ENCODE measurements at places on chromosomes 1 and 21.
A peak's percentile ranks its signal among the peaks of the same experiment; 100 is the strongest.

DNA sequence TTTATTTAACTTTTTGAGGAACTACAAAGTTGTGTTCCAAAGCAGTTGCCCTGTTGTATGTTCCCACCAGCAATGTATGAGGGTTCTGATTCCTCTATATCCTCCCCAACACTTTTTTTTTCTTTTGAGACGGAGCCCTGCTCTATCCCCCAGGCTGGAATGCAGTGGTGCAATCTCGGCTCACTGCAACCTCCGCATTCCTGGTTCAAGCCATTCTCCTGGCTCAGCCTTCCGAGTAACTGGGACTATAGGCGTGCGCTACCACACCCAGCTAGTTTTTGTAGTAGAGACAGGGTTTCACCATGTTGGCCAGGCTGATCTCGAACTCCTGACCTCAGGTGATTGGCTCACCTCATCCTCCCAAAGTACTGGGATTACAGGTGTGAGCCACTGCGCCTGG lies 60.4 kb upstream of the ENAH start:
- no peak for DNase-seq

GRCh38 chr1:29684141-29684540 lies 447.8 kb downstream of the PTPRU start:
- DNase-seq, result no peak

- DNase-seq, result no peak
Measured at GRCh38 chr21:41098076-41098475, 69.9 kb upstream of the BACE2 start.

DNA sequence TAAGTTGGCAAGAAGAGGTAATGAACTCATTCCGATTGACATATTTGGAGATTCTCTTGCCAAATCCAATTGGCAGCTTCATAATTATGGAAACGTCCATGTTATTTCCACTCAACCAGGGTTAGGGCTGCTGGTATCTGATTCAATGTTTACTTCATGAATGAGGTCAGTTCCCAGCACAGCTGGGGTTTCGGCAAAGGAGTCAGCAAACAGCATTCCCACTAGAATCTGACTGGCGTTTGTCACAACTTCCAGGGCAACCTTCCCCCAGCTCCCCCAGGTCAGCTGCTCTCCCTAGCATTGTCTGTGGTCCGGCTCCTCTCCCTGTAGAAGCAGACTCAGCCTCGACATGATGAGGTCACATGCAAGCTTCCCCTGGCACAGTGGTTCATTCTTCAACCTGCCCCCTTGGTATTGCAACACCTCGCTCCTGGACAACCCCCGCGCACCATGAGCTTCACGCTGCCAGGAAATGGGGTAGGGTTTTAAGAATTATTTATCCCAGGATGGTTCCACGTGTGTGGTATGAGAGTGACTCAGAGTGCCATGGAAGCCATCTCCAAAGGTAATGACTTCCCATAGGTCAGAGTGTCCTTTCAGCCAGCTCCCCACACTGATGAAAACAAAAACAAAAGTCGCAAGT lies 100.7 kb upstream of the SLC25A33 start:
- DNase-seq, result no peak

GRCh38 chr1:2477309-2477708 lies 1.2 kb downstream of the PLCH2 start:
- DNase-seq, result no peak

DNA sequence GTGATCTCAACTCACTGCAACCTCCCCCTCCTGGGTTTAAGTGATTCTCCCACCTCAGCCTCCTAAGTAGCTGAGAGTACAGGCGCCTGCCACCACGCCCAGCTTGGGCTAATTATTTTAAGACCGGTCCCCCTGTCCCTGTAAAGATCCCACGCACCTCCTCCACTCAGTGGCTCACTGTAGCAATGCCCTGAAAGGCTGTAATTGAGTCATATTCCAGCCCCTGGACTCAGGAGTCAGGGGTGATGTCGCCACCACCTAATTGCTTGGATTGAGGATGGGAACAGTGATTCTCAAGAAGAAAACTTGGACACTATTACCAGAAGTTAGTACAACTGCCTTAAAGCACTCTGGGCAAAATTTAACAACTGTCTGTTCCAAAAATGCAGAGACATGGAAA lies 3.1 kb upstream of the EDARADD start:
- DNase-seq, result no peak

- DNase-seq, result no peak
Measured at GRCh38 chr1:94468708-94469107, 50.5 kb downstream of the ABCD3 start.

GRCh38 chr1:5507340-5507739 lies 484.9 kb downstream of the NPHP4 start:
- DNase-seq, result no peak

GRCh38 chr1:67336157-67336556 lies 28.5 kb downstream of the IL12RB2 start:
- no peak for DNase-seq

DNA sequence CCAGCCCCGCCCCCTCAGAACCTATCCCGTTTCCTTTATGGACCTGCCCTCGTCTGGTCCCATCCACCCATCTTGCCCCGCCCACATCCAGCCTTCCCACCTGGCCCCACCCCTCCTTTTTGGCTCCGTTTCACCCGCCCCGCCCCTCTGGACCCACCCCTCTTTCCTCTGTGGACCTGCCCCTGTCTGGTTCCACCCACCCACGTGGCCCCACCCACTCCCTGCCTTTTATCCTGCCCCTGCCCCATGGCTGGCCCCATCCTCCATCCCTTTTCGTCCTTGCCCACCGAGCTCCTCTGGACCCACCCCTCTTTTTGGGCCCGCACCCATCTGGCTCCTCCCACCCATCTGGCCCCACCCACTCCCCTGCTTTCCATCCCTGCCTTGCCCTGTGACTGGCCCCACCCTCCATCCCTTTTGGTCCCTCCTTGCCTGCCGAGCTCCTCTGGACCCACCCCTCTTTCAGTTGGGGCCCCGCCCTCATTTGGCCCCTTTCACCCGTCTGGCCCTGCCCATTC lies 177.3 kb downstream of the CAMTA1 start:
- no peak for DNase-seq

GRCh38 chr1:41317361-41317760 lies 43.9 kb upstream of the FOXO6 start:
- DNase-seq, result no peak

GRCh38 chr1:211518330-211519289 lies 26.6 kb upstream of the RD3 start:
- DNase-seq, result no peak

GRCh38 chr1:244211559-244211944 lies 160.5 kb downstream of the ZBTB18 start:
- DNase-seq, result no peak

GRCh38 chr1:1284221-1285101 lies 4.2 kb downstream of the SCNN1D start:
- no peak for DNase-seq

- no peak for DNase-seq
Measured at GRCh38 chr1:169696273-169697100, 14.9 kb downstream of the SELL start.

GRCh38 chr1:34907487-34908090 lies 21.9 kb downstream of the DLGAP3 start:
- DNase-seq, result no peak

DNA sequence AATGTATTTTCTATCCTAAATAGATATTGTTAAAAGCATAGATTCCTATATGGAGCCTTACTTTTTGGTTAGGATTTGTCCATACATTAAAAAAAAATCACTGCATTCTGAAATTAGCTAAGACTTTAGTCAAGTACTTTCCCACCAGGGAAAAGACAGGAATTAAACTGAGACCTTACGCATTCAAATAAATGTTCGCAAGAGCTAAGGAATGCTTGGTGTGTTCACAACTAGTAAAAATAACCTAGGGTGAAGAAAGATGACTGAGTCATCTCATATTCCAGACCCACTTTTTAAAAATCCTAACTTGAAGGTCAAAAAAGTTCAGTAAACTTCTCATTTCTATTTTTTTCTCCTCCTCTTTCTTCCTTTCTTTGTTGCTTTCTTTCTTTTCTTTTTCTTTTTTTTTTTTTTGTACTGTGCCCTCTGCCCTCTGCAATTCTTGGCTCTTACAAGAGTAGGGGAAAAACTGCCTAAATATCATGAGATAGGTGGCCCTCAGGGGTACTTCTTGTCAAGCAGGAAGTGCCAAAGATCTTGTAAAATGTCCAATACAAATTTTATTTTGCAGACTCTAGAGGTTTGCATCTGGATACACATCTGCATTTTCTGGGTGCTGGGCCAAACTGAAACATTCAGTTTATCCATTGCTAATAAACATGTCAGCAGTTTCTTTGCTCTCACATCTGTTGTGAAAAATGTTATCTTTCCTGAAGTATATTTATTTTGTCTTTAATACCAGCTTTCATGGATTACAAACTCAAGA lies 121.4 kb upstream of the GORAB start:
- DNase-seq, result no peak

DNA sequence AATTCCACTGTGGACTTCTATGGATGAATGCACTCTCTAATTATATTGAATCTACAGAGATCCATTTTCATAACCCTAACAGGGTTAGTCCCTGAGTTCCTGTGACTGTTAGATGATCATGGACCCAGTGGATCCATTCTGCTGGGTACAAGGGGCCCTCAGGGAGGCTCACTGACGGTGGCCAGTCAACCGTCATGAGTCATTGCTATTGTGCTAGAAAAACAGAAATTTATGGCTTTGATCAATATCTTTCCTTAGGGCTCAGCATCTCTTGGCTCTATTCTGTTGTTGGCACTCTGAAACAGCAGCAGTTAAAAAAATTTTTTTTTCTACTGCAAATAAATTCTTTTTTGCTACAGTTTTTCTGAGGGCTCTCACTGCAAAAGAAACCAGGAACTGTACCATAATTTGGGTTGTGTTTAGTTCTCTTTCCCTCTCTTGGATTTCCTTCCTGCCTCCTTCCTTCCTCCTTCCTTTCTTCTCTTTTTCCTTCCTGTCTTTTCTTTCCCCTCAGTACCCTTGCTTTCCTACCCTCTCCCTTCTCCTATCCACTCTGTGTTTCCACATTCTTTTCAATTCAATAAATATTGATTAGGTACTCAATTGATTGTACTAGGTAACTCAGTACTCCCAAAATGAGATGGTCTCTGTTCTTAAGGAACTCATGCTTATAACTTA lies 49.5 kb downstream of the UTP25 start:
- DNase-seq, result no peak

DNA sequence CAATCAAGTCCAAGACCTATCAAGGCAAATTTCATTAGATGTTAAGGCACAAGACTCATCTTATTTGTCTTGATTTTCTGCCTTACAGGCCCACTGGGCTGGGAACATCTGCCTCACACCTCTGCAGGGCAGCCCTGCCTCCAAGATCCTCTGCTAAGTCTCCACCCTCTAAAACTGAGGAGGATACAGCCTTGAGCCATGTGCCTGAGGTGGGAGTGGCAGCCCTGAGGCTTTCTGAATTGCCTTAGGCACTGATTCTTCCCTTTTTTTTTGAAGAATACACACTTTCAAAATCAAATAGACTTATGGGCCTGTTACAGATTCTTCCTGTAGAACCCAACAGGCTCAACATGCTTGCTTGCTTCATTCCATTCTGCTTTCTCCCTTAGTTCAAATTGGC lies 544.3 kb upstream of the ADAMTS5 start:
- no peak for DNase-seq

DNA sequence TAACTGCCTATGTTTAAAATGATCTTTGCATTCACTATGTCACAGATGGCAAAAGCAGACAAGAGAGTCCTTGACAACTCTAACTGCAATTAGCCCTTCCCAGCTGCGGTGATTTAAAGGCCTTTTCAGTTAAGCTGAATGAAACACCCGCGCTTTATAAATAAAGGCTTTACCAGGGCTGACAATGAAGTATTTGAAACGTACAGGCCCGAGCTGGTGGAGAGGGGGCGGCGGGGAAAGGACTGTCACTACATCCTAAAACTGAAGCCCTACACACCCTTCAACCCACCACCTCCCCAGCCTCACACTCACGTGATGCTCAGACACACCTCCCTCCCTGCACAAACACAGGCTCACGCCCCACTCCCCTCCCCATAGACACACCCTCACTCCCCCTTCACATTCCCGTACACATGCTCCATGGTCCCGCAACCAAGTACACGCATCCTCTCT lies 45.5 kb downstream of the GRIK3 start:
- no peak for DNase-seq

- DNase-seq, result no peak
Measured at GRCh38 chr1:1340791-1341548, 8.2 kb downstream of the DVL1 start.

GRCh38 chr1:157566484-157567300 lies 14.4 kb upstream of the FCRL5 start:
- no peak for DNase-seq

DNA sequence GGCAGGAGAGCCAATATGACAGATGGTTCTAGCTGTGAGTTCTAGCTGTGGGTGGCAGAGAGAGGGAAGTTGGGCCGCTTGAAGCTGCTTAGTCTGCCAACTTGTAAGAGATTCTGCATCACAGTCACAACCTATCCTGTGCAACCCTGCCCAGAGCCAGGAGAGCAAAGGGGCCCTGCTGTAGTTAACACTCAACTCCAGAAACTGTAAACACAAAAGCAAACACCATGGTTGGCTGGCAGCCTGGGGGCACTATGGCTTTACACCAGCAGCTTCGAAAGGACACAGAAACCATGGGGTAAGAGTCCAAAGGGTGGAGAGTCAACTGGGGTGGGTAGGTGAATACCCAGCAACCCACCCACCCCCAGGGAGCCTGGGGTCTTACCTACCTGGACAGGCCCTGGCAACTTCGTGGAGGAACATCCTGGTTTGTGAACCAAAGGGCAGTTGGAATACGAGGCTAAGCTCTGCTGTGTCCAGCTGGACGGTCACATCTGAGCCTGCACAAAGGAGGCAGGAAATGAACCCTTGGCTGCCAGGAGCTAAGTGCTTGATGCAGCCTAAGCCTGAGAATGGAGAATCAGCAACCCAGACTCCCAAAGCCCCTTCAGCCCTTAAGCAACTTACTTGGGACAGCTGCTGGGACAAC lies 6.4 kb downstream of the INPP5B start:
- DNase-seq, result no peak

GRCh38 chr1:119323216-119323982 lies 45.2 kb upstream of the HAO2 start:
- no peak for DNase-seq

DNA sequence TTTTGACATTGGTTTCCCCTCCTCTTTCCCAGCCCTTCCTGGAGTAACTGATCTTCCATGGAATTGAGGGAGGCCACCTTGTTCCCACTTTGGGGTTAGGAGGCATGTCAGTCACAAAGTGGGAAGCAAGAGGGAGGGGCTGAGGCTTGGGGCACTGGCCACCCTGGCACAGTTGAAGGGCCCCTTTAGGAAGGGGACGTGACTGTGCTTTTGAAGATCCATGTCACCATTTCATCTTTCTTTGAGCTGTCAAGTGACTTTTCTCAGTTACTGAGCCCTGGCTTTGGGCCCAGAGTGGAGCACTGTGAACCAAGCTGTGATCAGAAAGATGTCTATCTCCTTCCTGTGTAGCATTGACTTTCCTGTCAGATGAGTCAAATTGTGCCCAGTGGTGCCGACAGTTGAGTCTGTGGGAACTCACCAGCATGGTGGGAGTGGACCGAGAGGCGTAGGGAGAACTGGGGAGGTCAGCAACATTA lies 38.5 kb upstream of the TDRD10 start:
- DNase-seq, result peak; percentile 20
